Calu3 (cell line): ENCODE measurements at places on chromosomes 2 and 18. TPM values are rescaled to one million over a fixed set of nuclear protein-coding genes. Genes with fewer than 3 reads are reported as not detected.

DNA sequence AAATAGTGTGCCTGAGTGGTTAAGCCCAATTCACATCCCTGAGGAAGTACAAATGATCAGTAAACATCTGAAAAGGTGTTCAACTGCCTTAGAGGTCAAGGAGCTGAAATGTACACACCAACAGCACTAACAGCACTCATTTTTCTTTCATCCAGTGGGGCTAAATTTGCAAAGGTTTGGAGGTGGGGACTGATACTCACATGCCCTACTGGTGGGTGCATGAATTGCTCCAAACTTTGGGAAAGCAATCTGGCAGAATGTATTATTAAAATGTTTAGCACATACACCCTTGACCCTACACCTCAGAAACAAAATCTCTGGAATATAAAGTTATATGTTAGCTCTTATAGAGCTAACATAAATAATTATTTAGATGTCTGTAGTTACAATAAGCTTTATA is 19.0 kb upstream of the FAM178B start:
- peak; percentile 20 for DNase-seq

Gene SPC25
- 60.2 and 77.0 TPM in 2 replicates for total RNA-seq

Gene PRKAG3
- total RNA-seq, result not detected in 2 replicates

Gene ANKRD39
- total RNA-seq, result 12.2 and 14.1 TPM in 2 replicates

GRCh38 chr2:97740590-97741182 is 27.3 kb downstream of the ZAP70 start:
- peak; percentile 63 for DNase-seq

- no peak for DNase-seq
Measured at GRCh38 chr2:37615804-37616676, 55.4 kb downstream of the CDC42EP3 start.

DNA sequence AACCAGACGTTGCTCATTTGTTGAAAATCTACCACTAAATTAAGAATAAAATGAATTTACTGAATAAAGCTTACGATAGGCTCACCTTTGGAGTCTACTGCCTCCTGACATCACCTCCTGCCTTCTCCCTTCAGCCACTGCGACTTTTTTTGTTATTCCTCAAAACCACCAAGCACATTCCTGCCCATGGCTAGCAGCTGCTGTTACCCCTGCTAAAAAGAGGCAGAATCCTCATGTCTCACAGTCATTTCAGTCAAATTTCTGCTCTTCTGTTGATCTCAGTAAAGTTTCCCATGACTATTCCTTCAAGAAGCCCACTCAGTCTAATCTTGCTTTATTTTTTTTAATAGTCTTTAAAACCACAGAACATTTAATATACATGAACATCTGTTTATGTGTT is 40.8 kb upstream of the ANKRD62 start:
- DNase-seq, result no peak

- DNase-seq, result no peak
Measured at GRCh38 chr2:39514825-39515224, 77.7 kb upstream of the MAP4K3 start.

- no peak for DNase-seq
Measured at GRCh38 chr2:239858179-239858578, 167.0 kb downstream of the NDUFA10 start.

Gene ANTXR1
- total RNA-seq, result 0.66 and 0.86 TPM in 2 replicates

Gene ARHGEF33
- 0.34 and 0.71 TPM in 2 replicates for total RNA-seq

- no peak for DNase-seq
Measured at GRCh38 chr2:216842636-216843035, 17.2 kb downstream of the TNP1 start.

DNA sequence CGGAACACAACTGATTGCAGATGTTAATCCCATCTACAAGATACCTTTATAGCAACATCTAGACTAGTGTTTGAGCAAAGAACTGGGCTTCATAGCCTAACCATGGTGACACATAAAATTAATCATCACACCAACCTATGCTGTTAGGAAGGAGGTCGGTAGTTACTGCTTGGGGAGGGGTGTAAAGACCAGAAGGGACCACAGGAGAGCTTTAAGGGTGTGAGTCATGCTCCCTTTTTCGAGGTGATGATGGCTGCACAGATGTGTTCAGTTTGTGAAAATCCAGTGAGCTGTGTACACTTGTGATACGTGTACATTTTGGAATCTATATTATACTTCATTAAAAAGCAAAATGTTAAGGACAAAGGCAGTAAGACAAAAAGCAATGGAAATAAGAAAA is 4.6 kb upstream of the SEH1L start:
- no peak for DNase-seq

DNA sequence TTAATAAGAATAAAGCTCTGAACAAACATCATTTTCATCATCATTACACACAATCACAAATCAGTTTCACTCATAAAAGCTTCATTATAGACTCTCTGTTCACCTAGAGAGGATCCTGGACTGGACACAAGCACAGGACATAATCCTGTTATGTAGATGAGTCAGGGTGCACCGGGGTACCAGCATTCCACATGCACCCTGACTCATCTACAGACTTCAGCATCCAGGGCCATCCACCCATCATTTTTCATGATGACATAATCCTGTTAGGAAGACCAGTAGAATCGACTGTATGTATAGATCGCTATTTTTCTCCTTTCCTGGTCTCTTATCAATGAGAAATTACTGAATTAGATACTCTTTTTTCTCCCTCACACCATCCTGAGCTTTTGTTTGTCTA is 73.7 kb upstream of the PIK3C3 start:
- DNase-seq, result no peak

- DNase-seq, result no peak
Measured at GRCh38 chr2:217228732-217229131, 368.9 kb upstream of the TNP1 start.

DNA sequence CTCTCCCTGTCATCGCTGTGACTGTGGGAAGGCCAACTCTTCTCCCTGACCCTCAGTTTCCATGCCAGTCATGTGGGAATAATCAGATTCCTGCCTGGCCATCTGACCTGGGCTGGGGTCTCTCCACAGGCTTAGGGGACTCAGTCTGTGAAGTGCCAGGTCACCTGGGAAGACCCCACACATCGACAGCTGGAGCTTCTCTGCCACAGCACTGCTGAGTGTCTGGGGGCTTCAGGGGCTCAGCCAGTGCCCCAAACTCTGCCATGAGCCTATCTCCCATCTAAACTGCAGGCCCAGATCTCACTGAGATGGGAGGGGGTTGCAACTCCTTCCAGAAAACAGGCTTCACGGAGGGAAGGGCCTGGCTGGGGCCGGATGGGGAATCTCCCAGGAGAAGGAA is 42.0 kb upstream of the OTOS start:
- DNase-seq, result no peak

GRCh38 chr2:50791271-50791670 is 240.7 kb downstream of the NRXN1 start:
- no peak for DNase-seq

Gene RAB6C
- not detected in 2 replicates for total RNA-seq

DNA sequence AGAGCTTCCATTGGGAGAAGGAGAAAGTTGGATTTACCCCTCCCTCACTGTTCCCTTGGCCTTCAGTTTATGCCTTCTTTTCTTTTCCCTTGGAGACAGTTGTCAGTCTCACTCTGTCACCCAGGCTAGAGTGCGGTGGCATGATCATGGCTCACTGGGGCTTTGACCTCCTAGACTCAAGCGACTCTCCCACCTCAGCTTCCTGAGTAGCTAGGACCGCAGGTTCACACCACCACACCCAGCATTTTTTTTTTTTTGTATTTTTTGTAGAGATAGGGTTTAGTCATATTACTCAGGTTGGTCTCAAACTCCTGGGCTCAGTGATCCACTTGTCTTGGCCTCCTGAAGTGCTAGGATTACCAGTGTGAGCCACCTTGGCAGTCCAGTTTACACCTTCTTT is 49.9 kb downstream of the SLC9A4 start:
- no peak for DNase-seq

DNA sequence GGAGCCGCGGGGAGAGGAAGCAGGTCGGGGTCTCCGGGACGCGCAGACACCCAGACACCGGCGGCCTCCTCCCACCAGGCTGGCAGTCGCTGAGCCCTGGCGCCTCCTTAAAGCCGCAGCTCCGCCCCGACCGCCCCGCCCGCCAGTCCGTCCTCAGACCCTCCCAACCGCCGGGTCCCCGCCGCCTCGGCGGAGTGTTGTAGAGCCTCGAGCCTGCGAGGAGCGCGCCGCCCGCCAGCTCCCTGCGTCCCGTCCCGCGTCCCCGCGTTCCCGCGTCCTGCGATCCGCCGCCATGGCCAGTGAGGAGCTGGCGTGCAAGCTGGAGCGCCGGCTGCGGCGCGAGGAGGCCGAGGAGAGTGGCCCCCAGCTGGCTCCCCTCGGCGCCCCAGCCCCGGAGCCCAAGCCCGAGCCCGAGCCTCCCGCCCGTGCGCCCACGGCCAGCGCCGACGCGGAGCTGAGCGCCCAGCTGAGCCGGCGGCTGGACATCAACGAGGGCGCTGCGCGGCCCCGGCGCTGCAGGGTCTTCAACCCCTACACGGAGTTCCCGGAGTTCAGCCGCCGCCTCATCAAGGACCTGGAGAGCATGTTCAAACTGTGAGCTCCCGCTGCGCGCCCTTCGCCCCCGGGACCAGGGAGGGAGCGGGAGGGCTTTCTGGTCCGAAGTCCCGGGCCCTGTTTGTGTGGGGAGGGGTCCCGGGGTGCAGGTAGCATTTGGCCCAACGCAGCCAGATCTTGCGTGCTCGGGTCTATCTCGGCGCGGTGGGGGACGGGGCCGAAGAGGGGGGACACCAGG is at the start of gene EFHD1:
TSS of gene EFHD1 (plus strand) at position 192 of the 793 bp plus-strand sequence. CDS start at position 293, 101 bp downstream.
- DNase-seq, result peak; percentile 59

Gene MFF
- 72.4 and 82.3 TPM in 2 replicates for total RNA-seq

Gene DUSP2
- 4.1 and 5.9 TPM in 2 replicates for total RNA-seq

GRCh38 chr2:144102386-144102785 is 417.5 kb downstream of the ZEB2 start:
- no peak for DNase-seq

Gene CWC22
- 19.1 and 20.5 TPM in 2 replicates for total RNA-seq

DNA sequence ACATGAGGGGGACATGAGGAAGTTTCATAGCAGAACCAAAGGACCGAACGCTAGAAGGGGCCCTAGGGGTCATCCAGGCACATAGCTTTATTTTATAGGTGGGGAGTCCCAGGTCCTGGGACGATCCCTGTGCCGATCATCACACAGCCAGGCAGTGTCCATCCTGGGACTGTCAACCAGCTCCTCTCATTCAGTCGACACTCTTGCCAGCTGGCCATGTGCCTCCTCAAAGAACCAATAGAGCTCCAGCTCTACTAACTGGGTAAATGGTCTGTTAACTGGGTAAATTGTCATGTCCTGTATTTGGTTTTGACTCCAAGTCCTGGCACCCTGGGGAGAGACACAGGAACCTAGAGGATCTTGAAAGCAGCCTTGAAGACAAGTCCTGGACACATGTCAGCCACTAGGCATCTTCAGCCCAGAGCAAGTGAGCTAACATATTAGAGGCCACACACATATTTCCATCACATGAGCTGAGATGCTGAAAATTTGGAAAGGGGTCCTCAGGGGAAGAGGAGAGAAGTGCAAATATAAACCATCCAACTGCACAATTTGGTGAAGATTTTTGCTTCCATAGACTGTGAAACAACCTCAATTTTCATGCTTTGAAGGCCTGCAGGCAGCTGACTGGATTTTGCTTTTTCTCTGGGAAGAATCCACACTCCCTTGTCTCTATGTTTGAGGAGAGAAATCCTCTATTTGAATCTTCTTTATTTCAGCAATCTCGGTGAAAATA is 361.1 kb upstream of the SLC14A2 start:
- DNase-seq, result no peak

- DNase-seq, result no peak
Measured at GRCh38 chr2:195252018-195252417, 405.0 kb upstream of the SLC39A10 start.

Gene BUB1
- 63.6 and 66.1 TPM in 2 replicates for total RNA-seq

DNA sequence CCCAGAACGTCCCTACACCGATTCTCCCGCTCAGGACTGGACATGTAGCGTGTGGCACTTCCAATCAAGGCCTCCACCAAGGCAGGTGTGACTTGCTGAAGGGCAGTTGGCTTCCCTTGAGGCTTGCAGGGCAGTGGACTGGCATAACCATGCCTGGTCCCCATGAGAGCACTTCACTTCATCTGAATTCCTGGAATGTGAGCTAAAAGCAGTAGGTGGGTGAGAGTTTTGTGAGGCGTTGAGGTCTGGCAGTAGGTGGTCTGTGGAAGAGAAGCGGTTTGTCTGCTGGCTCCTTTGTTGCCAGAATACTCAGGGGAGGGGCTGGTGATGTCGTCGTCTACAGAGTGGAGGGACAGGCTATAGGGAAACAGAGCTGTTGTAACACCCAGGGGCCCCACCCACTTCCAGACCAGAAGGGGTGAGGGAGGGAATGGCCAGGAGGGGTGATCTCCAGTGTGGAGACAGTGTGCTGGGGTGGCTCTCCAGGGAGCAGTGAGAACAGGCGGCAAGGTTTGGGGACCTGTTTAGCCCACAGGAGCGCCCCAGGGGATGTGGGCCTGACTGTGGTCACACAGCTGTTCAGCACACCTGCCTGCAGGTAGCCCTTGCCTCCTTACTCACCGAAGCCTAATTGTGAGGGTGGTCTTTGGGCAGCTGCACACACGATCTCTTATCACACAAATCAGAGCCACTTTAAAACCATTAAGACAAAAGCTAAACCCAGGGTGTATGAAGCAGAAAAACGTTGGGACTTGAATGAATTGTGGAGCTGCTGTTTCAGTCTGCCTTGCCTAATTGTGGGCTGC is 21.5 kb upstream of the ALKAL2 start:
- DNase-seq, result no peak
